ENCODE measurements at places on chromosomes 4 and X.

DNA sequence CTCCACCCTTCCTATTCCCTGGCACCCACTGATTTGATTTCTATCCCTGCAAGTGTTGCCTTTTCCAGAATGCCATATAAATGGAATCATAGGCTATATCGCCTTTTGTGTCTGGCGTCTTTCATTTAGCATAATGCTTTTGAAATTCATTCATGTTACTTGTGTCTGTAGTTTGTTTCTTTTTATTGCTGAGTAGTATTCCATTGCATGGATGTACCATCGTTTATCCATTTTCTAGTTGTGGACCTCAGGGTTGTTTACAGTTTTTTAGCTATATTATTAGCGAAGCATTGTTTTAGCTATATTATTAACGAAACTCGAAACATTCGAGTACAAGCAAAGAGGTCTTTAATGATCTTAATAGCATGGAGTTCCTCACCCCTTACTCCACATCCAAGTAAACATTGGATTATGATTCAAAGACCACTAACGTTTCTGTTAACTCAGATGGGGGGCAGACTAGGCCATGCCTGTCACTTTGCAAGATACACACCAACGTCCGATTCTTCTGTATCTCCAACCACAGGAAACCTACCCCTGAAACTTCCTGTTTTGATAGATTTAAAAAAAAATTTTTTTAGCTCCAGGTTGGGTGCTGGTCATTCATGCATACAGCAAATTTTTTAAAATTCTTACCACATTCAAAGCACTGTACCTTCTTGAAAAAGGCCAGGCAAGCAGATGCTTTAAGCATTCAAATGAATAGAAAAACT is 1.1 kb downstream of the DCK start:
- no peak for DNase-seq

DNA sequence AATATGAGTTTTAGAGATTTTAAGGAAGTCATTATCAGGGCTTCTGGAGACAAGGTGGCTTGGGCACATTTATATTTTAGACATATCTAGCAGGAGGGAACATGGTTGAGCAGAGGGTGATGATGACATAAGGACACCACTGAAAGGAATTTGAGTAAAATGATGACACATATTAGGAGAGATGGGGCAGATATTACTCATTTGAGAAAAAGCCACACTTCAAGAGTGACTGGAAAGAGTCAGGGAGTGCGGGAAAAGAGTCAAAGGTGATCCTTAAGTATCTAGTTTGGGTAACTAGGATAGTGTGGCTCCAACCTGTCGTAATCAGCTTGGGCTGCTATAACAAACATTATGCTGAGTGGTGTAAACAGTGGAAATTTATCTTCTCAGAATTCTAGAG is 377.7 kb downstream of the PACRGL start:
- no peak for DNase-seq

DNA sequence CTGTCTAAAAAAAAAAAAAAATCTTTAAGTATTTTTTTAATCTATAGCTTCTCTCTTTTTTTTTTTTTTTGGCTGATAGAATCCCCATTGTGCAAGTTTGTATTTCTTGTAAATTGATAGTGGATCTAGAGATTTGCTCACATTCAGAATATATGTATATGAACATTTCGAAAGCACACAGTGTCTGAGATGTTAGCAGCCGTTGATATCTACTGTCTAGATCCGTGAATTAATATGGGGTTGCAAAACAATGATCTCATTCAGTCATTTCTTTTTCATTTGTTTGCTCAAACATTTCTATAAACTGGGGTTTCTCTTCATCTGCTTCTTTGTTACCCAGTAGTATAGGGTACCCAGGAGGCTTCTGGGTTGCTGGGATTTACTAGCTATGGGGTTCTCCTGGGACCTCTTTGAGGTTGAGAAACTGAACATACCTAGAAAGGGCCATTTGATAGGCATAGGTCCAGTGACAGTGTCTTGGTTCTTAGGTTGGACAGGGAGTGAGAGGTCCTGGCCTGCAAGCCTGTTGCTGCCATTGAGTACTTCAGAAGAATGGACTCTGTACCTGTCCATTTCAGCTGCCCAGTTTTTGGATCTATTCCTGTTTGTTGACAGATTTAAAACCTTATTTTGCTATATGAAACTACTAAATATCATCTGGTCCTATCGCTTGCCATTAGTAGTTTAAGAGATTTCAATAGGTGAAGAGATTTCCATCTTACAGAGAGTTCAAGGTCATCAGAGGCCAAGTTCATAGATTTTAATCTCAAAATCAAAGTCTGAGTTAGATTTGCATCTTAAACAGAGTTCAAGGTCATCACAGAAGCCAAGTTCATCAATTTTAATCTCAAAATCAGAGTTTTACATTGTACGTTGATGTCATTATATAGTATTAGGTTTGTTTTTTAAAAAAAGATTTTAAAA is 50.8 kb downstream of the WWC2 start:
- no peak for DNase-seq

- no peak for DNase-seq
These were observed 29.3 kb downstream of the CLCN3 start for GRCh38 chr4:169649545-169650226.

- DNase-seq, result no peak
These were observed 16.1 kb upstream of the KLHL2 start for GRCh38 chr4:165191348-165191656.

DNA sequence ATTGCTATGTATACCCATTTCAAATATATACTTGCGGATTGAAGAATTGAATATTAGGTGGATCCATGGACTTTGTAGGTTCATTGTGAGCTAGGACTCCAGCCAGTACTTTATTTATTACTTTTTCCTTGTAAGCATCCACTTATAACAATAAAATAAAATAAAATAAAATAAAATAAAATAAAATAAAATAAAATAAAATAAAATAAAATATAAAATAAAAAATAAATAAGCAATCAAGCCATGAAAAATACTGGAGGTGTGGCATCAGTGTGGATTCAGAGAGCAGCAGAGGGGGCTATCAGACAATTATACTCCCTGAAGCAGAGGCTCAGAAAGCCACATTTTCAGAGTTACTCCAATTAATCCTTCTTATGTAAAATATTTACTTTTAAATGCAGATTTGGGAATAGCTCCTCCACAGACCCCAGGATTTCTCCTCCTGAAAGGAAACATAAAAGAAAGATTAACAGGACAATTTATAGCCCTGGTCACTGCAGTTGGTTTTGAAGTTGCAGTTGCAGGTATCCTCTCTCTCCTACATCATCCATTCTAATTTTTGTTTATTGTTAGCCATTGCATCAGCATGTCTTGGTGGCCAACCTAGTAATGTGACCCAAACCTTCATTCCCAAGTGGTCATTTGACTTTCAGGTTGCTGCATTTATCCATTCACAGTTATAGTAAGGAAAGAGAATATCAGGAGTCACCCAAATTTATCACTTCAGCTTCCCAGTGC is 2025.2 kb upstream of the IGFBP7 start:
- no peak for DNase-seq

GRCh38 chr4:89119166-89119565 is 7.8 kb downstream of the TIGD2 start:
- no peak for DNase-seq

DNA sequence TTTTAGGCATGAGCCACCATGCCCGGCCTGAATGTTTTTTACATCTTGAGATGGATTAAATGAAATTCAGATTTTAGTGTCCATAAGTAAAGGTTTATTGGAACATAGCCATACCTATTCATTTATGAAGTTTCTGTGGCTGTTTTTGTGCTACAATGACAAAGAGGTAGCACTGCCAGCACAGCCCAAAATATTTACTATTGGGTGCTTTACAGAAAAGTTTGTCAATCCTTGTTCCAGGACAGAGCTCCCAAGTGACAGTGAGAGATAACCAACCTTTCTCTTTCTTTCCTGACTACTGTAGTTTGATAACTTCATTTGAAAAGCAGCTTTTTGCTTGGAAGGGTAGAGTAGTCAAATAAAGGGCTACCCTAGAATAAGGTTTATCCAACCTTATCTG is 116.2 kb downstream of the CAMK2D start:
- DNase-seq, result no peak

All from small intestine (tissue), 16 donors.